ENCODE measurements at places on chromosomes 1 and 21.
A peak's percentile ranks its signal among the peaks of the same experiment; 100 is the strongest.

GRCh38 chr1:240414237-240414636 lies 197.7 kb downstream of the GREM2 start:
- DNase-seq = no peak

DNA sequence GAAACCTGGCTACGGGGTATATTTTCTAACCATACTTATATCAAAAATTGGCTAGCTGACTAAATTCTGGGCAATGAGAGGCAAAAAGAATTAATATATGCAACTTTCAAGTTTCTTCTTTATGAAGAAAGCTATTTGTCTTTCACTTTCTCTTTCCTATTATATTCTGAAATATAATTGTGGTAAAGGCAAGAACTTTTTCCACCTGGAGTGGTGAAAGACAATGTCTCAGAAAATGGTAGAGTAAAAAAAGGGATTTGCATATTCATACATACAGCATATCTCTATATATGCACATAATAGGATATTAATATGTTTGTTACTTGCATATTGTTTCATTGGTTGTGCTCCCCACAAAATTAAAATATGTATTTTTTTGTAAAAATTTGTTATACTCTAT lies 793.8 kb downstream of the PLA2G4A start:
- DNase-seq = no peak

DNA sequence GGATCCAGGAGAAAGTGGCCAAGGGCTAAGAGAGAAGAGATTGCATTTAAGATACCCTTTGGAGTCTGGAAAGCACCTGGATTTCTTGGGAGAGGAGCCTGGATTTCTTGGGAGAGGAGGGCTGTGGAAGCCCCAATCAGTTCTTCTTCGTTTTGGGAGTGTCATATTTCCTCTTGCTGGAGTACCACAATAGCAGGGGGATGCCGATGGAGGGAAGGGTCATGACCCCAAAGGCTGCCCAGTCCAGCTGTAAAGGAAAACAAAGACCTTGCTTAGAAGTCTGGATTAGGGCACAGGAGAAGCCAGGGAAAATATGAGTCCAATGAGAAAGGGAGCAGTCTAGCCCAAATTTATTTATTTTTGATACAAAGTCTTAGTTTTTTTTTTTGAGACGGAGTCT lies 11.3 kb downstream of the SSR2 start:
- DNase-seq = no peak

GRCh38 chr1:81032973-81033425 lies 767.7 kb upstream of the ADGRL2 start:
- peak; percentile 10 for DNase-seq

GRCh38 chr1:43366601-43367025 lies 1.2 kb downstream of the ELOVL1 start:
- no peak for DNase-seq

DNA sequence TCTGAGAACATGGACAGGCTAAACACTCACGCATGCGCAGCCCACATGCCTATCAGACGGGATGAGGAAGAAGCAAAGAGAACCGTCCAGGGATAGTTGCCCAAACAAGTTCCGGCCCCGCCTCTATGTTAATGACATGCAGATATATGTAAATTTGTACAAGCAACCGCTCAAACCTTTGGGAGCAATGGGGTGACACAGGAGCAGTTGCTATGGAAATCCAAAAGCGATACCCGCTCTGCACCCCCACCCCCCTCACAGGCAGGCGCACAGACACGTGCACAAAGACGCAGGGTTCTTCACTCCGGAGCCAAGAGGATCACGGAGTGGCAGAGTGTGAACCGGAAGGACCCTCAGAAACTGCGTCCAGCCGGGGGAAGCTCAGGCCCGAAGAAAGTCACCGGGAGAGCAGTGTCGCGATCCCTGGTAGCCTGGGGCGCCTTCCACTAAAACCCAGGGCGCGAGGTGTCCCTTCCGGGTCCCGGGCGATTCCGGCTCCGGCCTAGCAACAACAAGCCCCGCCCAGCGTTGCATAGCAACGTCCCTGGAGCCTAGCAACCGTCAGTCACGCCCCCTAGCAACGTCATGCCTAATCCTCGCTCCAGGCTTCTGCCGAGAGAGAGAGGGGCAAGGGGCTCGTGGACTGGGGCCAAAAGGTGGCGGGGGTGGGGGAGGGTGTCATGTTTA lies 24.1 kb upstream of the ADGRB2 start:
- peak; percentile 97 for DNase-seq

DNA sequence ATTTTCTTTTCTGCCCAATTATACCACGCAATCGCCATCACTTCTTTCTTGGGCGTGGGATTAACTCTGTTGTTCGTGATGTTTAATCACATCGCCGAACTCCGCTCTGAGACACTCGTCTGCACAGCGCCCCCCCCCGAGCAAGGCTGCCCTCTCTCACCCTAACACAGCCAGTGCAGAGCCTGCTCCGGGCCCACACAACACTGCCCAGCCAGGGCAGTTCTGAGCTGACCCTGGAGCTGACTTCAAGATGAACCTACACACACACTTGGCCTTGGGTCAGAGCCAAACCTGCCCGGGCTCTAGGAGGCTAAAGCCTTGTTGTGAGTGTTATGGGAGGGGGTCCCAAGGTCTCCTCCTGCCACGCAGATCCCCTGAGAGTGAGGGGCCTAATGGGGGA lies 64.6 kb upstream of the LRP8 start:
- no peak for DNase-seq

Data from retina (tissue), 1 donor.